CD4-positive, alpha-beta T cell treated with Interleukin-1 beta for 1 hour (primary cell): ENCODE measurements at places on chromosomes 4 and X.

GRCh38 chr4:18859468-18859867, 837.9 kb upstream of the LCORL start:
- no peak for DNase-seq

GRCh38 chr4:155025762-155026457, 182.5 kb upstream of the NPY2R start:
- no peak for DNase-seq

DNA sequence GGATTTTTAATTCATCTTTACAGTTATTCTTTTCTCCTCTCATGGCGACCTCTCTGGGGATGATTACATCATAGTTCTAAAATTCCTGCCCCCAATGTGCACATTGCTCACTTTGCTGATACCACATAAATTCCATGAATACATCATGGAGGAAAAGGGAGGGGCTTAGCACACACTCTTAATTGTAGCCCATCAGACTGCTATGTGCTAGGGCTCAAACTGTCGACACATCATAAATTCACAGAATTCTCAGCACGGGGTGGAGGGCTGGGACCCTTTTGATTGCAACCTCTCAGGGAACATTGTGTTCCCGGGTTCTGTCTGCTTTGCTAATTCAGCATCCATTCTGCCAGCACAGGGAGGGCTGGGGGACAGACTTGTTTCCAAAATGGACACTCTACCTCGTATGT, 592.9 kb downstream of the BCOR start:
- no peak for DNase-seq

- no peak for DNase-seq
Measured at GRCh38 chr4:99670409-99671073, 12.9 kb upstream of the C4orf54 start.

GRCh38 chr4:104763554-104764222, 269.0 kb upstream of the CXXC4 start:
- DNase-seq: no peak

DNA sequence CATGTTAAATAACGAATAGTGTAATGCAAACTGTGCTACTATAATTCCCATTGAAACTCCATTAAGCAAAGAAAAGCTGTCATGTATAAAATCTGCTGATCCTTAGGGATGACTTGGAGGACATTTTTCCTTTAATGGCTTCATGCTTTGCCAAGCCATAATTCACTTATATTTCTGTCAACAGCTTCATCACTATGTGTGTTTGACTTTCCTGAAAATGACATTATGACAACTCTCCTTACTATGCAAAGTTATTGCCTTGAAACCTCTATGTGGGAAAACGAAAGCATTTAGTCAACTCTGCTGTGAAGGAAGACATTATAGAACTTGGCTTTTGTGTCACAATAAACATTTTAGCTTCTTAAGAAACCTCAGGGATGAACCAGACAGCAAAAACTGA, 210.5 kb downstream of the GRXCR1 start:
- DNase-seq: no peak

DNA sequence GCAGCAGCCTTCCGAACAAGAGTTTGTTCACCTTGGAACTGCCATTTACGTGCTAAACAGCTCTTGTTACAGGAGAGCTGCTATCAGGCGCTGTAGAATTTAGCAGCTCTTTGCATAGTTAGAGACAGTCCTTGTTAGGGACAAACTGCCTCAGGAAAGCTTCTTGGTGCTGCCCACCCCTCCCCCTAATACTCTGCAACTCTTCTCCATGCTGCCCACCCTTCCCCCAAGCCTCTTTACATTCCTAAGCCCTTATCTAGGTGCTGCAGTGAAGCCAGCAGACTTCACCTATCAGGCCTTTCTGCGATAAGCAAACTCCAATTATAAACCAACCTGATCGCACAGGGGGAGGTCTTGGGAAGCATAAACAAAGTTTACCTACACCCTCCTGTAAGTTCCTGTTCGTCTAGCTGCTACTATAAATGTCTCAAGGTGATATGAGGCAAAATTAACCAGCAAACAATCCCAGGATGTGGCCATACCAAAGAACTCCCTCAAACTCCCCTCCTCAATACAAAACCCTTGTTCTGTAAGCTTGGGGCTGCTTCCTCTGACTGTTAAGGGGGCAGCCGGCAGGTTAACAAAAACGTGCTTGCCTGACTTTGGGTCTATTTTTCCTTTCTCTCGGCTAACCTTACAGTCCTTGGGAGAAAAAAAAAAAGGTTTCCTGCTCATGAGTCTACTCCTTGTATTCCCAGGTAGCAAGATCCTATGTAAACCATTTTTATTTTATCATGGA, 74.0 kb upstream of the GC start:
- no peak for DNase-seq

DNA sequence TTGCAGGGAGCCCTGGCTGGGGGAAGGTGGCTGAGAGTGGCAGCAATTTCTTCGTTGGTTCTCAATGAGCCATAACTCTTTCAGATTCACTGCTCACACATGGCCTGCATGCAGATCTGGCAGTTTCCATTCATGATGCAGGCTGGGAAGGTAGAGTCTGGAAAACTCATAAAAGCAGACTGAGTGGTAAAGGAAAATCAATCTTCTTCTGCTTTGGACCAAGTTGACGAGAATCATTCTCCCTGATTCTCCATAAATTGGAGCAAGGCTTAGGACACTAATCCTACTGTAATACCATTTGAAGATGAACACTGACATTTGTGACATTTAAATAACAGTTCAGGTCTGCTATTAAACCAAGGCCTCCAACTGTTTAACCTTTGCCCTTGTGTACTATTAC, 35.3 kb upstream of the HAND2 start:
- DNase-seq: no peak

DNA sequence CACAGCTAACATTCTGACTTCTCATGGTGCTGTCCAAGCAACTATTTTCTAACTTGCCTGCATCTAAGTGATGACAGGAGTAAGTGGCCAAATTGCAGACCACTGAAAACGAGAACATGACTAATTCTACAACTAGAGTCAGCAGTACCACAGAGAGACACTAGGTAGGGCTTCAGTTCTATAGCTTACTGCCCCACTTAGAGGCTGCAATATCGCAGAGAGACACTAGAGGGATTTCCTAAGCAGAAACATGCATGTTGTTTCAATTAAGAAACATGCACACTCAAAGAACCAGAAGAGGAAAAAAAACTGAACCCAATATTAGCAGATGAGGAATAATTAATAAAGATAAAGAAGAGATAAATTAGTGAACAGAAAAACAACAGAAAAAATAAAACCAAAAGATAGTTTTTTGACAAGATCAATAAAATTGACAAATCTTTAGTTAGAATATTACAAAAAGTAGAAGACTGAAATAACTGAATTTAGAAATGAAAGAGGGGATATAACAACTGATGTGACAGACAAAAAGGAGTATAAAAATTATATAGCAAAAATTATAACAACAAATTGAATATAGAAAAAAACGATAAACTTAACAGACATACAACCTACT, 100.8 kb downstream of the SPIN4 start:
- peak; percentile 33 for DNase-seq

GRCh38 chrX:155718972-155719586, 106.3 kb upstream of the TMLHE start:
- DNase-seq: no peak

DNA sequence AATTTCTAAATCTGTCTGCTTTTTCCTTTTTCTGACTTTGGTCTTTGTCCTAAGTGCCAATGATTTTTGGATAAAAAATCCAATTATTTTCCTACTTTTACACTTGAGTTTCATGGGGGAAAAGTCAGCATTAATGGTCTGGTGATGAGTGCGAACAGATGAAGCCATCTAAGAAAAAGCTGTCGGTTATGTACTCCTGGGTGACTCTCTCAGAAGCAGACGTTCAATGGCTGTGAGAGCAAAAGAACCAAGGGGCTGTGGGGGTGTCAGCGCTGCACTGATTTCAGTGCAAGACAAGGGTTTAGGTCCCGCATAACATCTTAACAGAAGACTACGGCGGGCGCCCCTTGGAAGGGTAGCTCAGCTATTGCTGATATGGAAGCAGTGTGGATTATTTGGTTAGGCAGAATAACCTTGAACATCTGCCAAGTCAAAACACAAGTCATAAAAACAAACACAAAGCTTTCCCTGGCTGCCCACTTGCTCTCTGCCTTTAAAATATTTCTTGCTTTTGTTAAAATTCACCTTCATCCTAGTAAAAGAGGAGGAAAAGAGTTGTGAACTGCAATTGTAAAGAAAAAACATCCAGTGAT, 240.5 kb downstream of the MAML3 start:
- no peak for DNase-seq

- DNase-seq: no peak
Measured at GRCh38 chr4:33850371-33850902, 2393.9 kb downstream of the ARAP2 start.

DNA sequence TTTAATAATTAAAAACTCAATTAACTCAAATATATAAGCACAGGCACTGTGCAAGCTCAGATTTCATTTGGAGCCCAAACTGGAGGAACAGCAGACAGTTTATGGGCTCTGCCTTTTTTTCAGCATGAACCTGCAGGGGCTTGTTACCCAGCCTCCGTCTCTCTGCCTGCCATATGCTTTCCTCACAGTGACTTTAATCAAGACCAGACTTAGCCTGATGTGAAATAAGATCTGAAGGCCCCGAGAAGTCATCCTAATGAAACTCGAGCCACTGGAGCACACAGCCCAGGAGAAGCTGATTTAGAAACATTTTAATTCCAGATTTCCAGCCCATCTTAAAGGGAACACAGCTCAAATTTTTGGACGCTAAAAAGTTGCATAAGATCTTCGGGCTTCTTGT, 55.6 kb downstream of the SPATA18 start:
- DNase-seq: no peak

DNA sequence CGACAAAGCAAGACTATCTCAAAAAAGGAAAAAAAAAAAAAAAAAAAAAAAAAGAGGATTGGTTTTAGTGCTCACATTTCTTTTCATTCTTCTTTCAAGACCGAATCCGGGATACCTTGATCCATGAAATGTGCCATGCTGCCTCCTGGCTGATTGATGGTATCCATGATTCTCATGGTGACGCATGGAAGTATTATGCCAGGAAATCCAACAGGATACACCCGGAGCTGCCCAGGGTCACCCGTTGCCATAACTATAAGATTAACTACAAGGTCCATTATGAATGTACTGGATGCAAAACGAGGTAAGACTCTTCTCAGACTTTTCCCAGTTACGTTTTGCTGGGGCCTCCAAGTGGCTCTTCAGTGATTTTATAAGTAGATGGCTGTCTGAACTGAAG, 6.1 kb downstream of the CXCR3 start:
- no peak for DNase-seq

GRCh38 chr4:3671571-3672464, 94.4 kb upstream of the ADRA2C start:
- DNase-seq: no peak

- DNase-seq: no peak
Measured at GRCh38 chrX:70505451-70505841, 60.8 kb downstream of the DLG3 start.

DNA sequence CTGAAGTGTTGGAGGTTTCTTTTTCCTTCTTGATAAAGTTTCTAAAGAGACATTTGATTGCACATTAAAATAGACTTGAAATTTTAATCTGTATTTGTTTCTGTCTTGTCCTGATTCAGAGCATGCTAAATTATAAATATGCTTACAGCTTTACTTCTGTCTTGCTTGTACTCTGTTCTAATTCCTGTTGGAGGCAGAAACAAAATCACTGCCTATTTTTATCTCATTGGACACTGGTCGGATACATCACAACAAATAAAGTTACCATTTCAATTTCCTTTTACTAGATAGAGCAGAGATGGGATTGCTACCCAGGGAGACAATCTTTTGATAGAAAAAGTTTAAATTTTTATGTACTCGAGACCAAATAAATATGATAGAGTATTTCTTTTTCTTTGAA, 6.9 kb downstream of the ANK2 start:
- DNase-seq: no peak

DNA sequence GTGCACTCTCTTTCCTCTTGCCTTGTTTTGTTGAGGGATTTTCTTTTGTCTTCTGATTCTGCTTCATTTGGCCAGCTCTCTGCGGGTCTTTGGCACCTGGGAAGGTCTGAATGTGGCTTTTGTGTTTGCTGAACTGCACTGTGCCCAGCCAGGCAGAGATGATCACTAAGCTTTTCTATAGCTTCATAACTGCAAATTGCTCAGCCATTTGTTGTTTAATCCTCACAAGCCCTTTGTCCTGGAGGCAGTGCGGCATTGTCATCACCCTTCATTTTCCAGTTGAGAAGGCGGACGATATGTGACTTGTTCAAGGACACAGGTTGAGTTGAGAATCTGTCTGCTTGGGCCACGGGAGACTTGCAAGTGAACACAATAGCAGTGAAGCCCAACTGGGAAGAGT, 46.0 kb upstream of the SFRP2 start:
- no peak for DNase-seq

DNA sequence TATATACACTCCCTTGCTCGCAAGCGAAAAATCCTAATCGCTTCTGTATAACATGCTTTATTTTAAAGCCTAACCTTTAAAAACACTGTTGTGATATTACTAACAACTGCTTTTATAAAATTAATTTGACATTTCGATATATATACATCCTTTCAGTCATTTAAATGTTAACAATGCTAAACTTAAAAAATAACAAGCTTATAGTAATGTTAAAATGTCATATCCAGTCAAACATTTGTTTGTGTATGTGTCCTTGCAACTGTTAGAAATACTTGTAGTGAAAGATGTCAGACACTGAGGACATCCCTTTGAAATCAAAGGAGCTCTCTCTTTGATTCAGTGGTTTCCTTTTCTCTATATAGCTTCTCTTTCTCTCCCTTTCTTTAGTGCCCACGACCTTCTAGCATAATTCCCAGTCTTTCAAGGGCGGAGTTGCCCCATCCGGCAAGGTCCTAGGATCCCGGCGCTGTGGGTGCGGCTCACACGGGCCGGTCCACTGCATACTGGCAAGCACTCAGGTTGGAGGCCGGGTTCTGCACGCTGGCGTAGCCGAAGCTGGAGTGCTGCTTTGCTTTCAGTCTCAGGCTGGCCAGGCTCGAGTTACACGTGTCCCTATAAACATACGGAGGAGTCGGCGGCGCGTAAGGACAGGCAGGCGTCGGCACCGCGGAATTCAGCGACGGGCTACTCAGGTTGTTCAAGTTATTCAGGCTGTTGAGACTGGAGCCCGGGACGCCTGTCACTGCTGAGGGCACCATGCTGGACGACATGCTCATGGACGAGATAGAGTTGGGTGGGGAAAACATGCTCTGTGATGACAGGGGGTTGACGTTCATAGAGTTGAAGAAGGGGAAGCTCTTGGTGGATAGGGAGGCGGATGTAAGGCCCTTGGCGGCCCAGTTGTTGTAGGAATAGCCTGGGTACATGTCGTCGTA, 5.0 kb downstream of the PITX2 start:
- DNase-seq: no peak

GRCh38 chr4:113553082-113553481, 208.5 kb downstream of the CAMK2D start:
- no peak for DNase-seq

GRCh38 chr4:21569638-21570037, 378.9 kb downstream of the KCNIP4 start:
- no peak for DNase-seq

GRCh38 chrX:78116766-78117165, 12.7 kb downstream of the PGK1 start:
- DNase-seq: no peak

GRCh38 chr4:42167709-42168108, 15.3 kb upstream of the BEND4 start:
- DNase-seq: no peak

- no peak for DNase-seq
Measured at GRCh38 chr4:41718907-41719306, 29.6 kb downstream of the PHOX2B start.

GRCh38 chrX:130144509-130144908, 21.1 kb downstream of the AIFM1 start:
- DNase-seq: no peak
